ENCODE measurements at places on chromosomes 2 and 18.

DNA sequence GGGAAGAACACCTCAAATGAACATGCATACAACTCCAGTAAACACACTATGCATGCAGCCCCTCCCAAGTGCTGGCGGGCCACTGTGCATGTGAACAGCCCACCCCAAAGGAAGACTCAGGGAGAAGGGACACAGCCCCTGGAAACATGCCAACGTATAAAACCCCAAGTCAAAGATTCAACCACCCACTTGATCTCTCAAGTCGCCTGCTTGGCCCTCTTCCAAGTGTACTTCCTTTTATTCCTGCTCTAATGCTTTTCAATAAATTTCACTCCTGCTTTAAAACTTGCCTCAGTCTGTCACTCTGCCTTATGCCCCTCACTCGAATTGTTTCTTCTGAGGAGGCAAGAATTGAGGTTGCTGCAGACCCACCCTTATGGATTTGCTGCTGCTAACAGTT is 139.1 kb downstream of the C1D start:
- DNase-seq: no peak

GRCh38 chr2:236617796-236618195 is 48.2 kb downstream of the ACKR3 start:
- DNase-seq: no peak

DNA sequence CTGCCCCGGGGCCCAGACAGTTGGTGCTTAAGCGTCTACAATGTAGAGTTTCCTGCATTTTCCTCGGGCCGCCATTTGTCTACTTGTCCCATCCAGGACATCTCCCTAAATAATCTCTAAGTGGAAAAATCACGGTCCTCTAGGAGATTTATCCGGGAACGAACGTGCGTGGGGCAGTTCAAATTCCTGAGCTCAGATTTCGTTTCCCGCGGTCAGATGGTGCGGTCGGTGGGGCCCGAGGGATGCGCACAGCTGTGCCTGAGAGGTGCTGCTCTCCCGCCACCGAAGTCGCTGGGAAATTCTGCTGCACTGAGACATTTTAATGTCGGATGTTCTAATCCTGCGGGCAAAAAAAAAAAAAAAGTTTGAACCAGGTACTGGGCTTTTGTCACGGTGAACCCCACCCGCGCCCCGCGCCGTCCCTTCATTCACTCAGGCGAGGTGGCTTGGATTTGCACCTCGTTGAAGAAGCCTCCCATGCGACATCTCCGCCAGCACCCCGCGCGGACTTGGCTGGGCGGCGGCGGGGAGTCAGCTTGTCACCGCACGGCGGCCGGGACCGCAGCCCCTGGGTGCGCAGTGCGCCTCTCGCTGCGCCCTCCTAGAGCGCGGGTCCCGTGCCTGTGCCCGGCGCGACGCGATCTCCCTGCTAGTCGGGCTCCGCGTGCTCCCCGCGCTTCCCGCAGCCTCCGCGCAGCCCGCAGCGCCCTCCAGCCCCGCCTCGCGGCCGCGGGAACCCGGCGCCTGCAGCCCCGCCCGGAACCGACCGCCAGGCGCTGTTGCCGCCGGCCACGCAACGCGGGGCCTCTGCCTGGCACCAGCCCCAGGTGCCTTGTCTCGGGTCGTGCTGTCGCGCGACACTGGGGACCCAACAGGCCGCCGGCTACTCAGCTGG is 191.9 kb upstream of the TCF4 start:
- DNase-seq: no peak

- DNase-seq: no peak
Observed at GRCh38 chr2:126172631-126173184, 483.2 kb upstream of the GYPC start.

DNA sequence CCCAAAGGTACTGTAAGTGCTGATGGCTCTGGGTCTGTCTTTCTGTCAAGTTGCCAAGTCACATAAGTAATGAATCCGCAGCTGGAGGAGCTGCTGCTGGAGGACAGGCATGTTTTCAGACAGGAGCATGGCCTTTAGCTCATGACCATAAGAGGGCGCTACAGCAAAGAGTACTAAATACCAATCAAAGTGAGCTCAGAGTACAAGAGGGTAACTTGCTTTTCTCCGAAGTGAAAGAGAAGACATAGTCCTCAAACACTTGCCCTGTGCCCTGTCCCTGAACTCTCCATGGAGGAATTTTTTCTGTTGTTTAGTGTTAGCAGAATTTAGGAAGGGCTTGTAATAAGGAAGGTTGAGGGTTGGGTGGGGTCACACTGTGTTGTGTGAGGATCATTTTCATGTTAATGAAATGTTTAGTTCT is 58.0 kb upstream of the EML6 start:
- DNase-seq: peak; percentile 15

DNA sequence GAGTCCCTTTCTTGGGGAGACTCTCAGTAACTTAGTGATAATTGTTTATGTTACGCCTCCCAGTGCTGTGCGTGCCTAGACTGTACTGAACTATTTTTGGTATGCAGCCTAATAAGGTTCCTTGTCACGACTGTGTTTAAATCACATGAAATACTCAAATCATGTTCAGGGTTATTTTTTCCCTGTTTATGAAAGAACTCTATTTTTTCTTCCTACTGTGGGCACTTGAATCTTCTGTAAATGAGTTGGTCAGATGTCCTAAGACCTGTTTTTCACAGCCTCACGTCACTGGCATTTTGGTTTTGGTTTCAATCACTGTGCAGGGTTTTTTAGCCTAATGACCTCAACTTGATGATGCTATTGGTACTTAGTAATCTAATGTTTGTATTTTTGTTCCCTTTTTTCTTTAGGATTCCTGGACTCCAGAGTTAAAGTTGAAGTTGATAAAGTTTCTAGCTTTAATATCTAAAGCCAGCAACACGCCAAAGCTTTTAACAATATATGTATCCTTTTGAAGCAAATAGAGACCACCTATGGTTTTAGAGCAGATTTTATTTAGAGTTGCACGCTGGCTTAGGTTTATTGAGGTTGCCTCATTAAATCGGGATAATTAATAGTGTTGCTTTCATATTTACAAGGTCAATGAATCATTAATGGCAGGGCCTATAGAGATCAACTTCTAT is 24.0 kb downstream of the ARMC9 start:
- no peak for DNase-seq

DNA sequence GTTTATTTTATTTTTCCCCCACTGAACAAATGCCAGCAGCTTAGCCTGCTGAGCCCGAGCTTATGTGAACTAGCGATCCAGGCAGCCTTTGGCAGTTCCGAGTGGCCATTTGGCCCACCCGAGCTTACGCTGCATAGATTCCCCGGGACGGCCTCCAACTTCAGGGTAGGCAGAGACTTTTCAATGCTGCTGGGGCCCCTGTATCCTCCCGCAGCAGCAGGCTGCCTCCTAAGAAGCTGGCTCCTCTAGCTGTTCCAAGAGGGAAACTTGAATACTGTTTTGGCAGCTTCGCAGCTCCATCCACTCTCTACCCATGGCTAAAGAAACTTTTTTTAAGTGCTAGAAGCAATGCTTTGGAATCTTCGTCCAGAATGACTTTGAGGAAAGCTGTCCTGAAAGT is 295.2 kb downstream of the SS18 start:
- no peak for DNase-seq

DNA sequence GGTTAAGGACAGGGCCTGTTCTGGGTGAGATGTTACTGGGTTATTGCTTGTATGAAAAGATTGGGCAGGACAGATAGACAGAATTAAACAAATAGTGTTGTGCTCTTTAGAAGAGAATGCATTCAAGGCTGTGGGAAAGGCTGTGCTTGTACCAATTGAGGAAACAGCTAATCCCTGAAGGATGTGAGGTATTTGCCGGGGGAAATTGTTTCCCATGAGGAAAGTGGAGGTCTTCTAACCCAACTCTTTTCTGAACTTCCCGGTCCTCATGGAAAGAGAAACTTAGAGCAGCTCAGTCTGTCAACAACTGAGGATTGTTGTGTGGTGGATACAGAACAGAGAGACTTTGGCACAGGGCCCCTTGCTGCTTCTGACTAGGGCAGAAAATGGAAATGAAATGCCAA is 9.5 kb downstream of the SLC1A4 start:
- DNase-seq: no peak

GRCh38 chr2:140246957-140247356 is 1466.8 kb upstream of the NXPH2 start:
- DNase-seq: no peak

GRCh38 chr18:44624052-44624451 is 56.6 kb upstream of the SETBP1 start:
- DNase-seq: no peak
